ENCODE measurements at places on chromosomes 1 and 21.

DNA sequence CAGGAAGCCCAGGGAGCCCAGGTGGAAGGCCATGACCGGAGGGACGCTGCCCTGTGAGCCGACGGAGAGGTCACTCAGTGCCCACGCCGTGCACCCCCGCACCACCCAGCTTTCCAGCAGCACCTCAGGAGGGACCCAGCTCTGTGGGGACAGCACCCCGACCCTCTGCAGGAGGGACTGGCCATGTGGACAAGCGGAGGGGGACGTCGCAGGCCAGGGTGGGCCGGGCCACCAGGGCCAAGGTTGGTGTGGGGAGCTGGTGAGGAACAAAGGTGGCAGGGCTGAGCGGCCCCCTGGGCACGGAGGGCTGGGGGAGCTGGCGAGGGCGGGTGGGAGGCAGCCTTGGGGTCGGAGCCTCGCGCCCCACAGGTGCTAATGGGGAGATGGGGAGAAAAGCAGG is 22.8 kb downstream of the NADK start:
- H3K4me1 ChIP-seq = peaks cover 8% of the 10 kb centered on the region
- DNase-seq = no peak
- H3K36me3 ChIP-seq = peaks cover 5% of the 10 kb centered on the region
- H3K4me3 ChIP-seq = no peak overlapping the region
- no peak overlapping the region for H3K27ac ChIP-seq

GRCh38 chr21:25858325-25858724 is 123.6 kb downstream of the GABPA start:
- peaks cover 1% of the 10 kb centered on the region for H3K36me3 ChIP-seq
- no peak for DNase-seq
- H3K4me1 ChIP-seq = peaks cover 8% of the 10 kb centered on the region
- H3K4me3 ChIP-seq = no peak overlapping the region

DNA sequence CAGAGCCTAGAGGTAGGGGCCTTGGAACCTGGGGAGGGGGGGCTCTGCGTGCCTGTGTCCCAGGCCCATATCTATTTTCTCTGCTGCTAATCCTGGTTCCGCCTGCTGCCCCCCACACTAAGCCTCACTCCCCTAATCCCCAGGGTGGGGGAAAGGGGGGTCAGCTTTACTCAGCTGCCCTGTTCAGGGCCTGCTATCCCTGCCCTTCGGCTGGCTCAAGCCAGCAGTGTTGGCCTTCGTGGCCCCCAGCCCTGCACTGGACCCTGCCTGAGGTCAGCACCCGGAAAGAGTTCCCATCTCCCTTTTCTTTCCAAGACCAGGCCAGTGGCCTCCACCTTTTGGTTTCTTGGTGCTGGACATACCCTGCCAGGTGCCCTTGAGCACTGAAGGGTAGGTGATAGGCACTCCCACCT is 8.4 kb downstream of the ZBTB7B start:
- DNase-seq = no peak
- H3K36me3 ChIP-seq = no peaks in the 10 kb centered on the region
- H3K27ac ChIP-seq = no peak overlapping the region
- H3K4me3 ChIP-seq = no peak overlapping the region

DNA sequence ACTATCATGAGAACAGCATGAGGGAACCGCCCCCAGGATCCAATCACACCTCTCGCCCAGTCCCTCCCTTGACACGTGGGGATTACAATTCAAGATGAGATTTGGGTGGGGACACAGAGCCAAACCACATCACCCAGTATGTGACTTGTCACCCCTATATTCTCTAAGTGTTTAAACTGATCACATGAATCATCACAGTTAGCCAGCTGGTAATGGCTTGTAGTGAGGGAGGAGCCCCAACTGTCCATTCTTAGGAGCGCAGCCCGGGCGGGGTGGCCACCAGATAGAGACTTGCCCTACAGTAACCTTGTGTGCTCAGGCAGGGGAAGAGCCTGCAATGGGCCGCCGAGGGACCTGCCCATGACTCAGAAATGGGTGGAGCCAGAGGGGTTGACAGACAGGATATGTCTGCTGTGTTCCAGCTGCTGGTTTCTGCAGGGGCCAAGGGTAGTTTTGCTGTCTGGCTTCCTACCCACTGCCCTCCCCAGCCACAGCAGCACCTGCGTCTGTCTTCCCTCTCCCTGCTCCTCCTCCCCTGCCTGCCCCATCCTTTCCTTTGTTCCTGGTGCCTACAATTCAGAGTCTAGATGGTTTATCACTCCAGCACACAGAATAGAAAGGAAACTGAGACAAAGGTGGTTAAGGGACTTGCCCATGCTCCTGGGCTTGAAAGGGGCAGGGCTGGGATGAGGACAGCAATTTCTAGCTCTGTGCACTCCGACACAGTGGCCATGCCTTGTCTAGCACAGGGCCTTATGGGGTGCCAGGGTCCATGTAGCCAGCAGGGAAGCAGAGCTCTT is 9.2 kb downstream of the ABCG1 start:
- no peaks in the 10 kb centered on the region for H3K27me3 ChIP-seq
- peaks cover 3% of the 10 kb centered on the region for H3K36me3 ChIP-seq
- H3K4me1 ChIP-seq = peaks cover 35% of the 10 kb centered on the region
- DNase-seq = peak; percentile 49

DNA sequence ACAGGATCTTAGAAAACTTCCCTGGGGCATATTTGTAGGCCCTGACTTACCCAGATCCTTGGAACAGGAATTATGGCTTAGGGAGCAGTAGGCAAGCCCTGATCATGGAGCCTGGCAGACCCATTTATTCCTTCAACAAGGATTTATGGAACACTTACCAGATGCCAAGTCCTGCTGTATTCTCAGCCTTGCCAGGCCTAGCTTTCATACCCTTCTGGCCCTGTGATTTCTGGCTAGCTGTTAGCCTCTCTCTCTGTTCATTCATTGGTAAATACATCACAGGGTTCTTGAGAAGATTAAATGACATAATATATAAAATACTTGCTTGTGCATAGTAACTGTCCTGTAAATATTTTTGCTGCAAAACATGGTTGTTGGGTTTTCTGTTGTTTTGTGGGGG is 32.4 kb upstream of the SRP9 start:
- DNase-seq = peak; percentile 22
- no peaks in the 10 kb centered on the region for H3K36me3 ChIP-seq
- H3K4me1 ChIP-seq = no peaks in the 10 kb centered on the region
- no peak overlapping the region for H3K27ac ChIP-seq

- no peak overlapping the region for H3K4me3 ChIP-seq
- no peaks in the 10 kb centered on the region for H3K27me3 ChIP-seq
- no peak overlapping the region for H3K27ac ChIP-seq
- H3K4me1 ChIP-seq = no peaks in the 10 kb centered on the region
Measured at GRCh38 chr1:195717651-195718050, 890.6 kb downstream of the KCNT2 start.

DNA sequence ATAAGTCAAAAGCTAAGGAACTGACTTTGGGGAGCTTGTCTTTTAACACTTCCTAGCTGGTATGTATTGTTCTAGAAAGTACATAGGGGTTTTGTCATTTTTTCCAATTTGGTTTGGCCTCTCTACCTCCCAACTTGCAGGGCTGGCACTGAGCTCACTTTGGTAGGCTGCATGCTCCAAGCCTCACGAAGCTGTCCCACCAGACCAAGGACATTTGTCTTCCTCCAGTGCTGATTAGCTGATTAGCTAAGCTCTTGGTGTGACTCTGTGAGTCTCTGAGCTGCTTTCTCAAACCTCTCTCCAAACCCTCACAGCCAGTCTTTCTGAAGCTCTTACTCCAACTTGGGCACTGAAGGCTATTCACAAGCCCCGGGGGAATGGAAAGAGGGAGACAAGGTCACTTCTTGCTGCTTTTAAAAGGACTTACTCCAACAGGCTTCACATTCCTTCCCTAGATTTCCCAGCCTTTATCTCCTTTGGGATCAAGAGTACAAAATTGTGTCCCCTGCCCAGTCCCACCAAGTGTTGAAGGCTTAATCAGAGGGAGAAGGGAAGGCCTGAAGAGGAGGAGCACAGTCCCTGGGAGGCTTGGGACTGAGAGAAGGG is 893 bp upstream of the CFAP45 start:
- DNase-seq = peak; percentile 30
- peak overlapping the region; percentile 81 for H3K27ac ChIP-seq
- no peaks in the 10 kb centered on the region for H3K27me3 ChIP-seq
- H3K4me3 ChIP-seq = no peak overlapping the region

- no peak overlapping the region for H3K27ac ChIP-seq
Measured at GRCh38 chr1:3019007-3019515, 2.2 kb upstream of the ACTRT2 start.

DNA sequence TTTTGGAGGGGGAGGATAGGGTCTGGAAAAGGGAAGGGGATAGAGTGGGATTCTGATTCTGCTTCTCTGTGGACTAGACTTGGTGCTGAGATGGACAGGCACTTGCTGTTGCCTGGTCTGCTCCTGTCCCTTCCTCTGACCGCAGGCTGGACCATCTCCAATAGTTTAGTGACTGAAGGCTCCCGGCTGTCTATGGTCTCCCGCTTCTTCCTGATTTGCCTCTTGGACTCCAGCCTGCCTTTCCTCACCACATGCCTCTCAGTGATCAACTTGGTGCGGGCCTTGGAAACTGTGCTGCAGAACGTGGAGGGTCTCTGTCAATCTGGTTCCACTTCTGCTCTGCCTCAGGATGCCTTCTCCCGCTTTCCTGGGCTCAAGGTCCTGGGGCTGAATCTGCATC is 6.3 kb upstream of the ZSCAN20 start:
- H3K36me3 ChIP-seq = no peaks in the 10 kb centered on the region
- no peaks in the 10 kb centered on the region for H3K27me3 ChIP-seq
- peak; percentile 84 for DNase-seq
- H3K4me1 ChIP-seq = peaks cover 6% of the 10 kb centered on the region
- H3K27ac ChIP-seq = peak overlapping the region; percentile 4

GRCh38 chr1:156513185-156513584 is 12.6 kb upstream of the MEF2D start:
- H3K4me3 ChIP-seq = no peak overlapping the region
- peaks cover 18% of the 10 kb centered on the region for H3K4me1 ChIP-seq
- no peaks in the 10 kb centered on the region for H3K36me3 ChIP-seq
- no peak overlapping the region for H3K27ac ChIP-seq

DNA sequence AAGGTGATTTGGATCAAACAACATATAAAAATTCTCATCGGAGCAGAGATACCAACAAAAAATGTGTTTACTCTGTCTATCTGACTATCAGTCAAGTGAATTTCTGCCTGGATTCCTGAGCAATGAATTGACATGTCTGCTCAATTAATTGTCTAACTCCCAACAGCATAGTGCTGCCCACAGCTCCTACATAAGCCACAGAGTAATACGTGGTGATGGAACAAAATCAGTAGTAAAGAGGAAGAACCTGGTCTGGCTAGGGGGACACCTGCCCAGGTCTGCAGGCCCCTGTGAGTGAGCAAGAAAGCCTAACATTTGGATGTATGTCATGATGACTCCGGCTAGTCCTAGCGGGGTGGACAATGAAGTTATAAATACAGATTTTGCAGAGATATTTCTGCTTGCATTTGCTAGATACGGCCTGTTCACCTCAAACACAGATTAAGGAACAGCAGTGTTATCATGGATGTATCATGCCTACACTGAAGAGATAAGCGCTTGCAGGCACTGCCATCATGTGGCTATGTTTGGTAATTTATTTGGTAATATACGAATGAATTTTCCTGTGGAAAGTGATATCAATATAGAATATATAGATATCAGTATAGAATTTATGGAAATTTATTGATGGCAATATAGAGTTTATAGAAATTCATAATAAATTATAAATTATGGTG is 69.6 kb upstream of the LRRC8B start:
- no peak overlapping the region for H3K27ac ChIP-seq
- H3K36me3 ChIP-seq = no peaks in the 10 kb centered on the region
- no peaks in the 10 kb centered on the region for H3K27me3 ChIP-seq
- DNase-seq = peak; percentile 42

DNA sequence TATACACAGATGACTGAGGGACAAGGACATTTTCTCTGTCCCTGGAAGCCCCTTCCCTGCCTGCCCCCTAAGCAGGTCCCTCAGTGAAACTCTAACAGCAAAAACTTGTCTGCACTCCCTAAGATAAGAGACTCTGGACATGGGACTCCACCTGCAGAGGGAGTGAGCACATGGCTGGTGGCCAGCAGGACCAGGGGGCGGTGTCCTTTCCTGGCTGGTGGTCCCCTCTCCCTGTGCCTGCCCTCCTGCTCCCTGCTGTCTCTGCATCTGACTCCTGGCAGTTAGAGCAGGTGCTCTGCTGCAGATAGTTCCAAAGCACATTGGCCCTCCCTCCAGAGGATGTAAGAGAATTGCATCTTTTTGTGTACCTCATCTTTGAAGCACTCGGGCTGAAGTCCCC is 215.5 kb downstream of the GRIK3 start:
- H3K36me3 ChIP-seq = no peaks in the 10 kb centered on the region
- no peak overlapping the region for H3K4me3 ChIP-seq
- no peaks in the 10 kb centered on the region for H3K4me1 ChIP-seq
- no peak for DNase-seq
- no peaks in the 10 kb centered on the region for H3K27me3 ChIP-seq

DNA sequence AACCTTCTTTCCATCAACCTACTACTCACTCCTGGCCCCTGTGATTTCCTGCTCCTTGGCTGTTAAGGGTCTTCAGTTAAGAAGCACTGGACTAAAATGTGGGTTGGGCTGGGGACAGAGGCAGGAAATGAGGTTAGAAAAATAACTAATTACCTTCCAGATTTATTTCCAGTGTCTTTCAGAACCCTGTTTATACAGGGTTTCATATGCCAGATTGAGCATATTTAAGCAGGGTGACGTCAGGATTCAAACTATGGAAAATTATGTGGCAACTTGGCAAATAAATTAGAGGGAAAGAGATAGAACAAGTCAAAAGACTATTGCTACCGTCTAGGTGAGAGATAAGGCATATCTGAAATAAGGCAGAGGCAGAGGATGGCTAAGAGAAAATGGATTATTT is 11.7 kb upstream of the MCOLN3 start:
- H3K4me1 ChIP-seq = no peaks in the 10 kb centered on the region
- no peaks in the 10 kb centered on the region for H3K36me3 ChIP-seq
- no peak for DNase-seq
- no peak overlapping the region for H3K4me3 ChIP-seq
- H3K27ac ChIP-seq = no peak overlapping the region

Measured in lung (tissue), 17 donors.